ENCODE measurements at places on chromosomes 11 and 22. TPM values are rescaled to one million over a fixed set of nuclear protein-coding genes. Genes with fewer than 3 reads are reported as not detected.

The EHF gene
- total RNA-seq = not detected

The SCT gene
- not detected for total RNA-seq

The RIMBP3B gene
- total RNA-seq = 0.59 TPM

The SLC22A12 gene
- not detected for total RNA-seq

The XRCC6 gene
- 218 TPM for total RNA-seq

The ANKRD49 gene
- total RNA-seq = 11.7 TPM

DNA sequence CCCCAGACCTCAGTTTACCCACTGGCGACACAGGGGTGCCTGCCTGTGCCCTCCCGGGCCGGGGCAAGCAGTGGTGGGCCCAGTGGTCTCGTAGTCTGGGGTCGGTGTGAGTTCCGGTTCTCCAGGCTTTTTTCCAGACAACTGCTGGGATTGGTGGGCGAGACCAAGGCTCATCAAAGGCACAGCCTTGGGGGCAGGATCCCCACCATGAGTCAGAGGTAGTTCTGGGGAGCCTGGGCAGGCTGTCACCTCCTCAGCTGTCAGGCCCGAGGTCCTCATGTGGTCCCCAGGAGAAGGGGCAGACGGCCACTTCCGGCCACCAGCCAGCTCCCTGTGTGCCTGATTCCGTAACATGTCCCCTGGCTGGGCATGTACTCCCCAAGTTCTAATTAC, 827 bp upstream of the MUC2 start:
- peaks cover 3% of the 10 kb centered on the region for H3K27me3 ChIP-seq
- peaks cover 2% of the 10 kb centered on the region for H3K4me1 ChIP-seq
- H3K36me3 ChIP-seq = no peaks in the 10 kb centered on the region
- H3K27ac ChIP-seq = no peak overlapping the region
- no peak overlapping the region for H3K4me3 ChIP-seq
- no peak for DNase-seq

- no peak overlapping the region for H3K27ac ChIP-seq
- H3K4me1 ChIP-seq = no peaks in the 10 kb centered on the region
- peaks cover 25% of the 10 kb centered on the region for H3K27me3 ChIP-seq
- H3K36me3 ChIP-seq = no peaks in the 10 kb centered on the region
- no peak overlapping the region for H3K4me3 ChIP-seq
- DNase-seq = no peak
Measured at GRCh38 chr11:132988411-132988810, 543.9 kb downstream of the OPCML start.

- no peak overlapping the region for H3K4me3 ChIP-seq
- peaks cover 9% of the 10 kb centered on the region for H3K4me1 ChIP-seq
- H3K36me3 ChIP-seq = no peaks in the 10 kb centered on the region
- H3K27me3 ChIP-seq = peaks cover 11% of the 10 kb centered on the region
- no peak overlapping the region for H3K27ac ChIP-seq
Measured at GRCh38 chr11:100574894-100575769, 112.0 kb upstream of the ARHGAP42 start.

DNA sequence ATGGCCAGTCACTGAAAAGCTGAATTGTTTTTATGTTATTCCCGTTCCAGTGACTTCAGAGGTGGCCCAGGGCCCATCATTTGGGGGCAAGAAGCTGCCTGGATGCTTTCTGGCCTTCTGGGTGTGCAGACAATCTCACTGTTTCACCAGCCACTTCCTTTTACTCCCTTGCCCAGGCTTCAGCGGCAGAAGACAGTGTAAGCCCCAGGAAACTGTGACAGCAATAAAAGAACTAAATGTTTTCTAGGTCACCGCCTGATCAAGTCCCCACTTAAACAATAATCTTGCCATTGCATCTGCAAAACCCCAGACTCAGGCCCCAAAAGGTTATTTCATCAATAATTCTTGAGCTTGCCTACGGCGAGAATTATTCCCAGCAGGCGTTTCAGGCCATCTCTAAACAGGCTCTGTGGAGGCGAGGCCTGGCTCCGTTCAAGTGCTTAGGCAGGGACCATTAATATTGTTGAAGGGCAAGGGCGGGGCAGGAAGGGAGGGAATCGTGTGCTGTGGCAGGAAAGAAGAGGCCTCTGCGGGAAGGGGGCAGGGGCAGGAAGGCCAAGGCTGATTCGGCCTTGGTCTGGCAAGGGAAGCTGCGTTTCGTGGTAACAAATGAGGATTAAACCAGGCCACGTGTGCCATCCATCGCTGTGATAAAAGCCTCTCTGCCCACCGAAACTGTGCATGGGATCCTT, 252.3 kb downstream of the KIRREL3 start:
- DNase-seq = no peak
- H3K27ac ChIP-seq = no peak overlapping the region
- no peaks in the 10 kb centered on the region for H3K36me3 ChIP-seq
- no peaks in the 10 kb centered on the region for H3K27me3 ChIP-seq
- no peaks in the 10 kb centered on the region for H3K4me1 ChIP-seq

GRCh38 chr22:23204125-23204488, 23.8 kb downstream of the BCR start:
- no peaks in the 10 kb centered on the region for H3K27me3 ChIP-seq
- DNase-seq = no peak
- H3K4me1 ChIP-seq = peaks cover 8% of the 10 kb centered on the region

DNA sequence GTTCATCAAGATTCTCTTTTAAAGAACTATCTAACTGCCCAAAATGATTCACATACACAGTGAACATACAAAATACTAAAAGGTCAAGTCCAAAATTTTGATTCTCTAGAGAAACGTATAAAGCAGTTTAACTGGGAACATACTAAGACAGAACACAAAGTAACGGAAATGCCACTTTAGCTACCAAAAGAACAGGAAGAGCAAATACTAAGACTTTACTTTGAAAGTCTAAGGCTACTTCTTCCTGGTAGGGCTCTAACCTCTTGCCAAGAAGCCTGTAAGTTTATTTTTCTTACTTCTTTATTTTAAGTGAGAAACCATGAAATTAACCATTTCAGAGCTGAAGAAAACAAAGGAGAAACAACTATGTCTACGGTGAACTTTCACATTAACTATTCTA, 6.2 kb downstream of the PICALM start:
- H3K27ac ChIP-seq = peak overlapping the region; percentile 68
- H3K4me1 ChIP-seq = peaks cover 80% of the 10 kb centered on the region
- peaks cover 2% of the 10 kb centered on the region for H3K36me3 ChIP-seq
- no peak for DNase-seq
- H3K27me3 ChIP-seq = no peaks in the 10 kb centered on the region

DNA sequence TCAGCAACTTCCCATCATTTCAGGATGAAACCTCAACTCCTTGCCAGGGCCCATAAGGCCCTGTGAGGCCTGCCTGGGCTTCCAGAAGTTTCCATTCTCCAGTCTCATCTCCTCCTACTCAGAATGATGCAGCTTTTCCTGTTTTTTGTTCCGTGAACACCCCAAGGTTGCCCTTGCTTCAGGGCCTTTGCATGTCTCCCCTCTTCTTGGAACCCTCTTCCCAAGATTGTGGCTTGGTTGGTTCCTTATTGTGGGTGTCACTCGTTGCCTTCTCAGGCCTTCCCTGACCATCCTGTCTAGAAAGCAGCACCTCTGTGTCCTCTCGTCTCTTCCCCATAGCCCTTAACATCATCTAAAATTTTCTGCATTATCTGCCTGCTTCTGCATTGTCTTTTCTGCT, 23.2 kb upstream of the YWHAH start:
- no peak overlapping the region for H3K27ac ChIP-seq
- peaks cover 7% of the 10 kb centered on the region for H3K27me3 ChIP-seq
- no peak for DNase-seq
- H3K36me3 ChIP-seq = no peaks in the 10 kb centered on the region

DNA sequence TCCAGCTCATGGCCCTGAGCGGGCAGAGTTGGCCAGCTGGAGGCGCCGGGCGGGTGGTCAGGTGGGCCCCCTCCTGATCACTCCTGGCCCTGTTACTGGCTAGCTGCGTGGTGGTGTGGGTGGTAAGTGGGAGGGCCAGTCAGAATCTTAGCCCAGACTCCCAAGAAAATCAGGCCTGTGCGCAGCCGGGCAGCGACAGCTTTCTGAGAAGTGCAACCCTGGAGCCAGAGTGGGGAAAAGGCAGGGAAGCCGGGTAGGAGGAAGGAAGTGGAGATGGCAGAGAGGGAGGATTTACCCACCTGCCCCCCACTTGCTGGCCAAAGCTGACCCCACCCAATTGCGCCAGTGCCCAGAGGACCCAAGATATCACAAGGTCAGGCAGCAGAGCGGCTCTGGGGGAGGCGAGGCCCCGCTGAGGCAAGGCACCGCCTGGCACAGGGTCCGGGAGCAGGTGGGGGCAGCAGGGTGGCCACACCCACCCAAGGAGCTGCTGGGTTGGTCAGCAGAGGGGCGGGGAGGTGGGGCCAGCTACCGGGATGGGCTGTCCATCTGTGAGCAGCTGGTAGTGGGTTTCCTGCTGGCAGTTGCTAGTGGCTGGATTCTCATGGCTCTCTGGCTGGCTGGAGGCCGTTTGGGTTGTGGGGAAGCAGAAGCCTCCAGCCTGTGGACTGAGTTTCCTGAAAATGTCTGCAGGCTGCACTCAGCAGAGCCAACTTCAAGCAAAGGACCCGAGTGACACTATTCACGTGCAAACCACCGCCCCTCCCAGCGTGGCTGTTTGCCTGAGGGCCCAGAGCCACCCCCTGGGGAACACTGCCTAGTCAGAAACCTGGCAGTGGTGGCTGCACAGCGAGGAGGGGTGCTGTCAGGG, 196.4 kb downstream of the IGLL1 start:
- no peak overlapping the region for H3K4me3 ChIP-seq
- no peak for DNase-seq
- H3K4me1 ChIP-seq = peaks cover 8% of the 10 kb centered on the region
- H3K27me3 ChIP-seq = no peaks in the 10 kb centered on the region
- no peak overlapping the region for H3K27ac ChIP-seq

DNA sequence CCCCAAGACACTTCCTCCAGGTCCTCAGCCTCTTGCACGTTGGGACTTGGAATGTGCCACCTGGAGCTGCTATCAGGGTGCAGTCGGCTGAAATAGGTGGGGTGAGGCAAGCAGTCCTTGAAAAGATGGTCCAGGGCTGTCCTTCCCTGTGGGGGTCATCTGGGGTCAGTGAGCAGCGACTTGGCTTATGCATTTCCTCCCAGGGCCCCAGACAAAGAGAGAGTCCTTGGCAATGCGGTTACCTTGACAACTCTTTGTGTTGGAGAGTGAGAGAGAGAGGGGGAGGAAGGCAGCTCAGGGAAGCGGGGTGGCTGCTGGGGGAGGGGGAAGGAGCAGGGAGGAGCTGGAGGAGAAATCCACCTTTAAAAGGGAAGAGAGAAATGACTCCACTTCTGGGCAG, 93.8 kb downstream of the MIAT start:
- H3K36me3 ChIP-seq = no peaks in the 10 kb centered on the region
- H3K27ac ChIP-seq = no peak overlapping the region
- peaks cover 27% of the 10 kb centered on the region for H3K4me1 ChIP-seq
- DNase-seq = no peak
- H3K4me3 ChIP-seq = no peak overlapping the region

DNA sequence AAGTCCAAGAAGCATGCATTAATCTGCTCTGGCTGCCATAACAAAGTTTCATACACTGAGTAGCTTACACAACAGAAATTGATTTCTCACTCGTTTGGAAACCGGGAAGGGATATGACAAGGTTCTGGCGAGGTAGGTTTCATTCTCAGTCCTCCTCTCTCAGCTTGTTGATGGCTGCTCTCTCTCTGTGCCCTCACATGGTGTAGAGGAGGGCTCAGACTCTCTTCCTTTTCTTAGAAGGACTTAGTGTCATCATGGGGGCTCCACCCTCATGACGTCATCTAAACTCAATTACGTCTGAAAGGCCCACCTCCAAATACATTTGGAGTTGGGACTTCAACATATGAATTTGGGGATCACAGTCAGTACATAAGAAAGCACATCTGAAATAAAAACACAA, 18.6 kb downstream of the GLYATL1 start:
- no peaks in the 10 kb centered on the region for H3K4me1 ChIP-seq
- no peak for DNase-seq
- H3K27ac ChIP-seq = no peak overlapping the region
- no peak overlapping the region for H3K4me3 ChIP-seq

- peaks cover 29% of the 10 kb centered on the region for H3K4me1 ChIP-seq
- H3K27ac ChIP-seq = no peak overlapping the region
- H3K27me3 ChIP-seq = no peaks in the 10 kb centered on the region
- no peak for DNase-seq
Measured at GRCh38 chr11:121802542-121802941, 313.5 kb downstream of the BLID start.

DNA sequence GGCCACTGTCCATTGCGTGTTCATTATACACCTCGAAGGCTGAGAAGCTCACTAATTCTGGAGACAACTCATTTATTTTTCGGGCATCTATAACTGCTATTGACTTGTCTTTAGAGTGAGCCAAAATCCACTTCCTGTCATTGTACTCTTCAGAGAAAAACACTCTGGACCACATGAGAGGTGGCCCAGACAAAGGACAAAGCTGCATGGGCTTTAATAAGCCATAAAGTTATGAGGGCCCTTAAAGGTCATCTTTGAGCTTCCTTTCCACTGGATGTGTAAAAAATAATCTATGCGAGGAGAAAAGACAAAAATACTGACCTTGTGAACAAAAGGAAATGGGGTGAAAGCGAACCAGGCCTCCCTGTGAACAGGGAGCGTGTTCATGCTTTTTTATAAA, 63.5 kb upstream of the ZC3H12C start:
- H3K27me3 ChIP-seq = no peaks in the 10 kb centered on the region
- no peak overlapping the region for H3K4me3 ChIP-seq
- no peaks in the 10 kb centered on the region for H3K36me3 ChIP-seq
- no peak overlapping the region for H3K27ac ChIP-seq

DNA sequence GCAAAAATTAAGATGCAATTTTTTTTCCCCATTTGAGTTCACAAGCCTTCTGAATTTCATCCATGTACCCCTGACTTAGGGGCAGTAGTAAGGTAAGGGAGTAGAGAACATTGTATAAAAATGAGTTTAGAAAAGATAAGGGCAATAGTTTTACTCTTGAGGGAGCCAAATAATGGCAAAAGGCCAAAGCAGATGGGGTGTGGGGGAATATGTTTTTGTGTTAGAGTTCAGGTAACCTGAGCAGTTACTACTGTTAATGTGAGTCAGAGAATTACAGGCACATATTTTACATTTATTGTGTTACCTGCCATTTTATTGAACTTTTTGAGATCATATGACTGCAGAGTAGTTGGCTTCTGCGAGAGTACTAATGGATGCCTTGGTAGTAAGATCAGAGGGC, 3.1 kb downstream of the EED start:
- H3K27ac ChIP-seq = no peak overlapping the region
- no peak overlapping the region for H3K4me3 ChIP-seq
- H3K36me3 ChIP-seq = peaks cover 3% of the 10 kb centered on the region
- DNase-seq = no peak
- peaks cover 6% of the 10 kb centered on the region for H3K27me3 ChIP-seq

DNA sequence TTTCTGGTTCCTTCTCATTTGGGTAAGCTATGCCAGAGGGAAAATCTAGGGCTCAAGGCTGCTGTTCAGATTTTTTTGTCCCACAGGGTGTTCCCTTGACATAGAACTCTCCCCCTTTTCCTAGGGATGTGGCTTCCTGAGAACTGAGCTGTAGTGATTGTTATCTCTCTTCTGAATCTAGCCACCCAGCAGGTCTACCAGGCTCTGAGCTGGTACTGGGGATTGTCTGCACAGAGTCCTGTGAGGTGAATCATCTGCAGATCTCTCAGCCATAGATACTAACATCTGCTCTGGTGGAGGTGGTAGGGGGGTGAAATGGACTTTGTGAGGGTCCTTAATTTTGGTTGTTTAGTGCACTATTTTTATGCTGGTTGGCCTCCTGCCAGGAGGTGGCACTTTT, 167.3 kb upstream of the PGR start:
- no peak for DNase-seq
- no peak overlapping the region for H3K27ac ChIP-seq
- no peak overlapping the region for H3K4me3 ChIP-seq
- no peaks in the 10 kb centered on the region for H3K36me3 ChIP-seq
- peaks cover 4% of the 10 kb centered on the region for H3K27me3 ChIP-seq

GRCh38 chr11:75632450-75632849, 36.4 kb downstream of the MAP6 start:
- DNase-seq = no peak
- no peaks in the 10 kb centered on the region for H3K36me3 ChIP-seq
- no peaks in the 10 kb centered on the region for H3K4me1 ChIP-seq
- H3K4me3 ChIP-seq = no peak overlapping the region
